Stimulated activated CD8-positive, alpha-beta memory T cell treated with anti-CD3 and anti-CD28 coated beads, Interleukin-2, amount 100 ng/mL, for 48 hours (primary cell): ENCODE measurements at places on chromosomes 3 and 15.

DNA sequence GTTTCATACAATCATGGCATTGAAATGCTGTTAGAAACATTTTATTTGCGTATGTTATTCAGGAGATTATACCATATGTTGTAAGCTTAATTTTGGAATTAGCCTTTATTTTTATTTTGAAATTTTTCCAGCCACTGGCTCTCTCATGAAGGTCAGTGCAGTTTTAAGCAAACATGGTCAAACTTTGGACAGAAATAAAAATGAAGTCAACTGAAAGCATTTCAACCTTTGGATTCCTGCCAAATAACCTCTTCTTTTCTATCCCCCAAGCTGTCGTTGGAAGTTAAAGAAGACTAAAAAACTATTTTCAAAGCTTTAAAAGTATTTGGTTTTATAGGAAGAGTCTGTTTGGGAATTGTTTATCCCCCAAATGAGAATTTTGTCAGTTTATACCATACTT is 846.6 kb downstream of the MCTP2 start:
- DNase-seq = no peak

GRCh38 chr3:8319935-8320634 is 181.5 kb upstream of the LMCD1 start:
- DNase-seq = no peak

GRCh38 chr3:194871864-194872668 is 186.4 kb downstream of the FAM43A start:
- no peak for DNase-seq

- DNase-seq = no peak
Measured at GRCh38 chr15:99123713-99124451, 19.0 kb downstream of the SYNM start.

DNA sequence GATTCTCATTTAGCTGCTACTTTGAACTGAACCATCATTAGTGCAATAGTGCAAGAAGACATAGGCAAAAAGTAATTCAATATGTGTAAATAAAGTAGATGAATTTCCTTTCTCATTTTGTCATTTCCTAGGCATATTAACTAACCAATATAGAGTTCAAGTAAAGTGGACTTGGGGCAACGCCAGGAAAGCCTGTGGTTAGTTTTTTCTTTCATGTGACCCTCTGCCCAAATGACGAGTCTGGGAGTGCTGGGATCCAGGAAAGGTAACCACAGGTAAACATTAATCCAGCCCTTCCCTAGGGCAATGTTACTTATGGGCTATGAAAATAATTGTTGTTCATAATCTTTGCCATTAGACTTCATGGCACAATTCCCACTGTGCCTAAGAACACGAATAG is 181.0 kb downstream of the VPS13C start:
- DNase-seq = no peak

GRCh38 chr3:131077904-131078303 is 51.2 kb downstream of the NEK11 start:
- DNase-seq = no peak

GRCh38 chr3:71189480-71189879 is 394.0 kb downstream of the FOXP1 start:
- DNase-seq = no peak

DNA sequence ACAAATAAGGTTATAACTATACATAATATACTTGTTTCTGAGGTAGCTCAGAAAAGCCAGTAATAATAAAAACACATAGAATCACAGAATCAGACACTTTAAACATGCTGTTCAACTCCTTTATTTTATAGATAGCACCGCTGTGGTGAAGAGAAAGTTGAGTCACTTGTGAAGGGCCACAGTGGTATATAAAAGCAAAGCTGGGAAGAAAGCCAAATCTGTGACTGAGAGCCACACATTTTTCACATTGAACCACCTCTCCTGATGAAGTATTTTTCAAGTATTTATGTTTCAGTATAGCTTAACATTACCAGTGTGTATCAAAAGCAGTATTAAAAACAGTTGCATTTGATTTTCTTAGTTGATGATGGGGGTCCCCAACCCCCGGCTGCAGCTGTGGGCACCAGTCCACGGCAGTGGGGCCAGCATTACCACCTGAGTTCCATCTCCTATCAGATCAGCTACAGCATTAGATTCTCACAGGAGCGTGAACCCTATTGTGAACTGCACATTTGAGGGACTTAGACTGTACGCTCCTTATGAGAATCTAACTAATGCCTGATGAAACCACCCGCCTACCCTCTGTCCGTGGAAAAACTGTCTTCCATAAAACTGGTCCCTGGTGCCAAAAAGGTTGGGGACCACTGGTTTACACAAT is 46.2 kb downstream of the TBL1XR1 start:
- no peak for DNase-seq

- no peak for DNase-seq
Measured at GRCh38 chr3:58051196-58051595, 43.0 kb downstream of the FLNB start.

- DNase-seq = no peak
Measured at GRCh38 chr3:30268288-30268687, 338.1 kb upstream of the TGFBR2 start.

DNA sequence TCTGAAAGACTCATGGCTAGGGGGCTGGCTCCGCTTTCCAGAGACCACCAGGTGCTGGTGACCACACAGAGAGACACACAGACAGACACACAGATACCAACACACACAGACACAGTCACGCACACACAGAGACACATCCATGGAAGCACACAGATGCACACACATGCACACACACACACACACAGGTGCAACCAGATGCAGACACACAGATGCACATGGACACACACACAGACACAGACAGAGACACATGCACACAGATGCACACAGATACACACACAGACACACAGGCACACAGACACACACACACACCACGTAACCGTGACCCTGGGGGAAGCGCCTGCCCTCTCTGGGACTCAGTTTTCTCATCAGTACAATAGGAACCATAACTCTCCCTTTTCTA is 132.2 kb downstream of the WNT7A start:
- no peak for DNase-seq

- DNase-seq = no peak
Measured at GRCh38 chr15:70770863-70771262, 7.5 kb upstream of the UACA start.

GRCh38 chr3:150146991-150147761 is 176.5 kb upstream of the PFN2 start:
- no peak for DNase-seq
